ENCODE measurements at places on chromosomes 7 and 10. TPM values are rescaled to one million over a fixed set of nuclear protein-coding genes. Genes with fewer than 3 reads are reported as not detected.
A peak's percentile ranks its signal among the peaks of the same experiment; 100 is the strongest.

- DNase-seq, result no peak
Observed at GRCh38 chr10:124109261-124109660, 15.9 kb upstream of the CHST15 start.

The WNT16 gene
- total RNA-seq, result not detected

DNA sequence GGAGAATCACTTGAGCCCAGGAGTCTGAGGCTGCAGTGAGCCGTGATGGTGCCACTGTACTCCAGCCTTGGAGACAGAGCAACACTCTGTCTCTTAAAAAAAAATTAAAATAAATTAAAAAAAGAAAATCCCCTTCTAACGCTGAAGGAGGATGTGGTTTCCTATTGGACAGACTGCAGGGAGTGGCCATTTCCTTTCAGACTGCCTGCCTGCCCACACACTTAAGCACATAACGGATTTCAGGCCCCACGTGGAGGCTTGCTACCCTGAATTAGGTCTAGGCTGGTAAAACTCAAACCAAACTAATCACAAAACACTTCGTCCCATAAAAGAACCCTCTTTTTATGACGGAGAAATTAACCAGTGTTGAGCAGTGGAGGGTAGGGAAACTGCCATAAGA, 34.0 kb downstream of the GATA3 start:
- peak; percentile 11 for DNase-seq

GRCh38 chr7:138895679-138896078, 85.5 kb downstream of the KIAA1549 start:
- no peak for DNase-seq

The TMEM270 gene
- total RNA-seq, result not detected

DNA sequence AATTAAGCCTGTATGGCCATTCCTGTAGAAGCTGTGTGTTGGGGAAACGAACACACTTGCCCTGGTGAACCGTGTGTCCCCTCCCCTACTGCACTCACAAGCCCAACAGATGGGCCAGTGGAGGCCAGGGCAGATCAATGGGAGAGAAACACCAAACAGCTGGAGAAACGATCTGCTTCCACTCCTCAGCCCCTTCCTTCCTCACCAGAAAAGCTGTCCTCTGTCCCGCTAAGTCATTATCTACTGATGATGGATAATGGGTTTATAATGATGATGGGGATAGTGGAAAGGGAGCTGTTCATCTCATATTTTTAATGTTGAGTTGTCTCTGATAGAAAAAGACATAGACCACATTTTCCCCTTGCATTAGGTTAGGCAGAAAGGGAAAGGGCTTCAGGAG, 99.7 kb downstream of the ELMO1 start:
- no peak for DNase-seq

GRCh38 chr10:77350711-77351119, 286.9 kb downstream of the KCNMA1 start:
- peak; percentile 22 for DNase-seq

GRCh38 chr7:69885431-69885830, 287.2 kb downstream of the AUTS2 start:
- no peak for DNase-seq

DNA sequence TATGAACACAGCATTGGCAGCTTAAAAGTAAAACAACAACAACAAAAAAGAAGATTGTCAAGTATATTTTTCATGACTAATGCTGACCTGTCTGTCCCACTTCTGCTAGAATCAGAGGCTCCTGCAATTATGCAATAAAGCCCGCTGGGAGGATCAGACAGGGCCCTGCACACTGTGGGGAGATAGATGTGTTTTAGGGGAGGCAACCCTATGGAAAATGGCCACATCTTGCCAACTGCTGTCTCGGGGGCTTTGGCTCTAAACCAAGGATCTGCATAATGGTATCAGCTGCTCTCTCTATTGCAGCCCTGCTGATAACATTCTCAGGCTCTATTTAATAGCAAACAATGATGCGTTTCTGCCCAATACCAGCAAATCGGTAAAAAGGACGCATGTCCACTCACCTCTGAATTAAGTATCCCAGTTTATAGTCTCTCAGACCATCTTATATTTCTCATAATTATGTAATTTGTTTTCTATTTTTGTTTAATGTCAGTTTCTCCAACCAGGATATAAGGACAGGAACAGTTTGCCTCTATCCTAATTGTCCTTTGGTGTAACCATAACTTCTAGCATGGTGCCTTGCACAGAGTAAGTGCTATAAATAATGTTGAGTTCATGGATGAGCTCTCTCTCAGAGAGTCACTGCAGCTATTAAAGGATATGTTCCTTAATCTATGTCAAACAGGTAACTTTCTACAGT, 15.3 kb upstream of the PRKAR2B start:
- peak; percentile 23 for DNase-seq

GRCh38 chr10:86938260-86938659, 19.2 kb downstream of the MMRN2 start:
- no peak for DNase-seq

DNA sequence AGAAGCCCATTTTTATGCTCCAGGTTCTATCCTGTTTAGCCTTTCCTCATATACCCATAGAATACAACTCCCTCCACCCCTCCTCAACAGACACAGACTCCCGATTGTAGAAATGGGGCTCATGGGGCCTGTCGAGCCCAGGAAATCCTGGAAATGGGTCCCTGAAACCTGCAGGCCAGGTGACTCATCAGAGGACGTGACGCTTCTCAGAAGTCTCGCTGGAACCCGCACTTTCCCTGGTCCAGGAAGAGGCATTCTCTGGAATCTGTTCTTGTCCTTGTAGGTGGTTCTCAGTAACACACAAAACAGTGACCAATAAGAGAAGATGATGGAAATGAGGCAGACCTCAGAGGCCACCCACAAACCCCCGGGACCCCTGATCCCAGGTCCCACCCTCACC, 244.8 kb upstream of the PPP2R2D start:
- DNase-seq, result no peak

DNA sequence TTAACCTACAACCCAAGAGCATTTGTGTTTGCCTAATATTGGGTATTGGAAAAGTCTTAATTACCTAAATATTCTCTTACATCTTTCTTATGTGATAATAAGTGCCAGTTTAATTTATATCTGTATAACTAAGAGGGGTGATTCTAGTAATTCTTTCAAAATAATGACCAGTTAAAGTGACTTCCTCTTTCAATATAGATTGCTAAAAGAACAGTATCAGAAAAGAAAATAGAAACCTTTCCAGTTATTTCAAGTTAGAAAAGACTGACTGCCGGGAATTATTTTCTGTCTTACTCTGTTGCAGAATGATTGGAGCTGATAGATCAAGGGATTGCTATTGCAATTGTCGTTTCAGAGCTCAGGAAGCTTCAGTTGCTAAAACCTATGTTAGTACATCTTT, 525.0 kb upstream of the SEMA3D start:
- no peak for DNase-seq

The CNPY1 gene
- not detected for total RNA-seq

DNA sequence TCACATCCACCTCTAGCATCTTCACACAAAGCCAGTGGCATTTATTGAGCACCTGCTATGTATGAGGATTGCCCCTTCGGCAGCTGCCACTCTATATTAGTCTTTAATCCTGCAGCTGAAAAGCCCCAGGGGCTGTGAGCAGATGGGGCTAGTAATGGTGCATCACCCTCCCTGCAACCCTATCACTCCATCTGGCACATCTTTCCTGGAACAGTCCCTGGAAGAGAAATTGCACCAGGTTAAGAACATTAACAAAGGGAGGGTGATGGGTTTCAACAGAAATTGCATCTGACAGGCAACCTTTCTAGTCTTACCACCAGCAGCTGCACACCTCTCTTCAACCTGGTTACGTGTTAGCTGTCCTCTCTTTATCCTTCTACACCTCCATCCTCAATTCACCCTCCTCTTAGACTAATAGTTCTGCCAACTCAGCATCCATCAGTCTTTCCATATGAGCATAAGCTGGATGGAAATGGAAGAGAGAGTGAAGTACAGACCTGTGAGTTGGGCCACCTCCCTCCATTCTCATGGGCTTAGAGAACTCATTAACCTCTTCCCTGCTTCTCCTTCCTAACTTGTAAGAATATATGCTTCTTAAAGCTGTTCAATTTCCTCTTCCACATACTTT, 168.6 kb upstream of the NEBL start:
- DNase-seq, result no peak

The CASTOR2 gene
- 20.5 TPM for total RNA-seq

DNA sequence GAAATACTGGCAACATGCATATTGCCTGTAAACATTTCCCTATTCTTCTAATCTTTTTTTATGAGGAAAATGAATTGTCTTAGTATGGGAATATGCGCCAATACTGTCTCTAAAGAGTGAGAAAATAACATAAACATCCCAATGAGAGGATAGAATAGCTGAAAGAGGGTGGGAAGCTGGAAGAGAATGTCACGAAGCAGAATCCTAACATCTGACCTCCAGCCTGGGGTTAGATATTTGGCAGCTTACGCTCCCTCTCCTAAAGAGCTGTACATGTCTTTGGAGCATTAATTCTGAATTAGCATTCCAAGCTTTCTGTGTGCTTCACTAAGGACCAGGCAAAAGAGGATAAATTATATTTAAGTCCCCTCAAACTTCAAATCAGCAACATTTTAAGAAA, 31.6 kb upstream of the SLC16A12 start:
- no peak for DNase-seq

DNA sequence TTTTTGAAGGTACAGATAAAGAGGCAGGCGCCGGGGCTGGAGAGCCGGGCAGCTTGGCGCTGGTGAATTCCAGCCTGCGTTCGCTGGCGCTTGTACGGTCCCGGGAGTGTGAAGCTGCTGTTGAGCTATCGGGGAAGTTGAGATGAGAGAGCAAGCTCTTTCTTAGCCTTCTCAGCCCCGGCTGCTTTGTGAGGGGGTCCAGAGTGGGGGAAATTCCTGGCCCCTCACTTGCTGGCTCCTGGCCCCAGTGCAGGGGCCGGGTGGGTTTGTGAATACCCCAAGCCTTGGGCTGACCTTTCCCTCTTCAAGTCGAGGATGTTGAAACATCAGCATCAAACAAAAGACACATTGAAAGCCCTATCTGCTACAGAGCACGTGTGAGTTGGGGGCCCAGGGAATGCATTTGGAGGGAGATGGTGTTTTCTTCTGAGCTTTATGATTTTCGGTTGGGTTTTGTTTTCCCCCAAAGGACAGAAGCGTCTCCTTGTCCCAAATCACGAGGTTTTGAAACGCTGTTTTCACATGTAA, 2.7 kb downstream of the ZMIZ1 start:
- no peak for DNase-seq

GRCh38 chr7:155885167-155886155, 73.2 kb upstream of the SHH start:
- no peak for DNase-seq

DNA sequence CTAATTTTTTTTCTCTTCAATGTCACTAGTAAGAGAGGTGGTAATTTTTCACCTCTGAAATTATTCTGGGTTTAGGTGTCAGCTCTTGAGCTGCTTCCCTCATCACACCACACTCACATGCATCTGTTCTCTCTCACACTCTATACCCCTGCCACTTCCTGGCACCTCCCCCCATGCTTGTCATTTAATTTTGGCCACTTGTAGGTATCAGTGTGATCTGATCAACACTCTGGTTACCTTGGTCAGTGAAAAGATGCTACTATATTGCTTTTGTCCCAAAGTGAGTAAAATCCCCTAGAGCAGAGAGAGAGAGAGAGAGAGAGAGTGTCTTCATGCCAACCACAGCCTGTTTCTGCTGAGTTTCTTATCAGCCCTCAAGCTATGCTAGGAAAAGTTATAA, 42.5 kb downstream of the STK17A start:
- DNase-seq, result no peak

DNA sequence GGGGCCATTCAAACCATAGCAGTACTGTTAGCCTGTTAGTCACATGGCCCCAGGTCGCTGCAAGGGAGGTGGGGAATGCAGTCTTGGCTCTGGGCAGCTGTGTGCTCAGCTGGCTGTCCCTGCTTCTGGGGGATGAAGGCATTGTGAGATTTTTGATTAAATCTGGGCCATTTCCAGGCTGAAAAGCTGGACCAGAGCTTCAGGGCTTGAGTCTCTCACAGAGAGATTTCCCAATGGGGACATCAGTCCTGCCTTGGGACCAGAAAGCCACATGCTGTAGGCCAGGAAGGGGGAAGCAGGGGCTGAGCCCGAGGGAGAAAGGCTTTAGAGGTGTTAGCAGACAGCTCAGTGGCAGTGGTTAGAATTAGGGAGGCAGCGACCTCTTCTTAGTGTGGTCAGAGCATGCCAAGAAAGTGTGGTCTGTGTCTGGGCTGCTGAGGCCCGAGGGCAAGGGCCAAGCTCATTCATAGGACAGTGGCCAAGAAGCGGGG, 33.6 kb downstream of the PALD1 start:
- DNase-seq, result no peak

DNA sequence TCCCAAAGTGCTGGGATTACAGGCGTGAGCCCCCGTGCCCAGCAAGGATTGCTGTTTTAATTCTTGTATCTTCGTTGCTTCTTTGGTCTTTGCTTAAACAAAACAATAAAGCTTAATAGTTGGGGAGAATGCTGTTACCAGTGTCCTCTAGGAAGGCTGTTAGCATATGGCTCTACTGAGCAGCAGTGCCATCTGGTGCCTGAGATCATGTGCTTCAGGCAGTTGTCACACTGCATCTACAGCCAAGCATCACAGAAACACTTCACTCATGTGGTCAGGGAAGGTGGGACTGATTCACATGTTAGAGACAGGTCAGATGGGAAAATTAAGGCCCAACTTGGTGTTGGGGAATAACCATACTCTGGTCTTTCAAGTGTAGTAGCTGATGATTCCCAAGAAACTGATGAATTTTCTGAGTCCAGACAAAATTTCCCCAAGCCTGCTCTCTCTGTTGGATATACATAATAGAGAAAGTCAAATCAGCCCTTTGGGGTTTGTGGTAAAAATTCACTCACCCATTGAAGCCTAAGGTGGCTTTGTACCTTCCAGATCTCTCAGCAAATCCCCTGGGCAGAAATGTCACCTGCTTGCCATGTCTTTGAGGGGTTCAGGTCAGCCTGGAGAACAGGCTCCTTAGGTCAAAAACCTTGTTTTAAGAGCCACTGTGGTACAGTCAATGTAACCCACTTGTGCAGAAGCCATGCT, 28.4 kb downstream of the UBE2D4 start:
- DNase-seq, result peak; percentile 57

DNA sequence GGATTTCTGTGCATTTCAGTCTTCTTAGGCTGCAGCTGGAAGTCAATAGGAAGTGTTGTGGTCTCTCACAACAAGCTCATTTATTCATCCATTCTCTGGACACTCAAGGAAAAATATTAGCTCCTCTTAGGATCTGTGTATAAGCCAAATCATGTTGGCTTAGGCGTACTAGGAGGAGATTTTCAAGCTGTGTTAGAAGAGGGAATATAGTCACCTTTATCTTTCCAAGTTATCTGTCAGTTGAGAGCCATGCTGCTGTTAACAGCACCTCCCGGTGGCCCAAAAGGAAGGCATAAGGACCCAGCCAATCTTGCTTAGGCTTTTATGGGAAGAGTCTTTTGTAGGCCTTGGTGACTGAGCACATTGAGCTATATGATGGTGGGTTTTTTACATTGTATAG, 220.0 kb downstream of the LRMDA start:
- DNase-seq, result no peak

GRCh38 chr10:101839416-101840063, 4.1 kb downstream of the KCNIP2 start:
- DNase-seq, result peak; percentile 61

GRCh38 chr7:42128703-42129102, 108.3 kb downstream of the GLI3 start:
- peak; percentile 53 for DNase-seq

The DDC gene
- not detected for total RNA-seq

GRCh38 chr7:106870983-106871410, 5.9 kb downstream of the PIK3CG start:
- no peak for DNase-seq
